ENCODE measurements at places on chromosomes 11 and 22. TPM values are rescaled to one million over a fixed set of nuclear protein-coding genes. Genes with fewer than 3 reads are reported as not detected.

DNA sequence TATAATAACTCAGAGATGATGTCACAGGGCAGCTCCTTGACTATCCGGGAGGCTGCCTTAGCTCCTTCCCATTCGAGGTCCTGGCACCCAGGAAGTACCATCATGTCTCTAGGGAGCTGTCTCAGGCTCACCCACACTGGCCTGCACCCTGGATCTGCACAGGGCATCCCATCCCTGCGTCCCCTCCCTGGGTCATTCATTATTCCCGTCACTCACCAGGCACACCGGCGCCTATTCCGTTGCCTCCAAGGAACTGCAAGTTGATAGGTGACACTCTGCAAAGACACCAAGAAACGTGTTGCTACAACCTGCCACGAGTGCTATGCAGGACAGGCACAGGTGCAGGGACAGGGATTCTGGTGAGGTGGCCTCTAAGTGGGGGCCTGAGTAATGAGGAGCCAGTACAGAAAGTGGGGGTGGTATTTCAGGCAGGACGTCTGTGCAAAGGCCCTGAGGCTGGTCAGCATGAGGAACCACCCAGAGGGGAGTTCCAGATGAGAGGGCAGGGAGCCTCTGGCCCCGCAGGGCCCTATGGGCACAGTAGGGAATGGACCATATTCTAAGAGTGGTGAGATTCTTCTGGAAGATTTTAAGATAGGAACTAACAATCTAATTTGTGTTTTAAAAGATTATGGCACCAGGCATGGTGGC, 71.6 kb upstream of the SHANK2 start:
- no peak for DNase-seq
- no peaks in the 10 kb centered on the region for H3K36me3 ChIP-seq
- no peak overlapping the region for H3K27ac ChIP-seq

- H3K4me1 ChIP-seq, result no peaks in the 10 kb centered on the region
- H3K36me3 ChIP-seq, result no peaks in the 10 kb centered on the region
- no peak for DNase-seq
- H3K27me3 ChIP-seq, result no peaks in the 10 kb centered on the region
Measured at GRCh38 chr22:25014896-25015755, 62.6 kb downstream of the KIAA1671 start.

DNA sequence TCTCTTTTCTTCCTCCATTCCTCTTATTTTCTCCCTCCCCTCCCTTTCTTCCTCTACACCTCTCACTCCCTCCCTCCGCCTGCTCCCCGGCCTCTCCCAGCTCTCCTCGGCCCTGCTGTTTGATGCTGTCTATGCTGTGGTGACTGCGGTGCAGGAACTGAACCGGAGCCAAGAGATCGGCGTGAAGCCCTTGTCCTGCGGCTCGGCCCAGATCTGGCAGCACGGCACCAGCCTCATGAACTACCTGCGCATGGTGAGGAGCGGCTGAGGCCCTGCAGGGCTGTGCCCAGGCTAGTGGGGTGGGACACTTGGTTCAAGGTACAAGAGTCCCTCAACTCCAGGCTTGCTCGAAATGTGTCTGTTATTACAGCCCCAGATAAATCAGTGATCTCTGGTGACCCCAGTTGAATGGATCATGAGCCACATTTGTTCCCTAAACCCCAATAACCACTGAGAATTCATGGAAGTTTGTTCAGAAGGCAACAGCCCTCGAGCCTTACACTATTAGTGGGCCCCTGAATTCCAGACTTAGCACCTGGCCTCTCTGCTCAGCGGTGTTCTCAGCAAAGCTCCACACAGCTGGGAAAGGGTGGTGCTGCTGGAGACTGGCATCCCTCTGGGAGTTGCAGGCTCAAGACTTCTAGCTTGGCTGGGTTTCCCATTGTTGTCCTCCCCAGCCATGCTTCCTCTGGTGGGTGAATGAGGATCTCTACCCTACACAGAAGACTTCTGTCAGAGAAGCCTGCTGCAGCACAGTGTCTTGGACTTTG, 149.8 kb upstream of the TBCEL start:
- H3K4me1 ChIP-seq, result no peaks in the 10 kb centered on the region
- H3K27ac ChIP-seq, result no peak overlapping the region
- no peaks in the 10 kb centered on the region for H3K36me3 ChIP-seq
- no peak overlapping the region for H3K4me3 ChIP-seq
- H3K27me3 ChIP-seq, result no peaks in the 10 kb centered on the region
- DNase-seq, result no peak

The CAVIN3 gene
- total RNA-seq, result 9.7 TPM

The APOA5 gene
- total RNA-seq, result 0.98 TPM

The PHLDB1 gene
- total RNA-seq, result 50.6 TPM

- no peaks in the 10 kb centered on the region for H3K27me3 ChIP-seq
- no peaks in the 10 kb centered on the region for H3K36me3 ChIP-seq
- DNase-seq, result peak; percentile 79
- H3K27ac ChIP-seq, result no peak overlapping the region
Measured at GRCh38 chr11:19344661-19345518, 104.1 kb upstream of the E2F8 start.

The ELFN2 gene
- total RNA-seq, result 1.8 TPM

DNA sequence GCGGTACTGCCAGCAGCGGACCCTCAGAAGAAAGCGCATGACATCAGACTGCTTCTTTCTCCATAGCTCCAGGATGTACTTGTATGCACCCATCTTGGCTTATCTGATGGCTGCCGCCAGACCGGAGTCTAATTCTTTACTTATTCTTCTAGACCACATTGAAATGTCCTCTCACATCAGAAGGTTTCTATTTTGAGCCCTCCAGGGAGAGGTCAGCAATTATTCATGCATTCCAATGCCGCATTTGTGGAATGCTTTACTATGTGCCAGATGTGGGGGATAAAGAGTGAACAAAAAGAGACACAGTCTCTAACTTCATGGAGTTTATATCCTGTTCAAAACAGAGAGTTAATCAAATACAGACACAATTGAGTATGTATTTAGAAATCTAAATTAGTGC, 230.1 kb downstream of the MIAT start:
- DNase-seq, result no peak
- H3K4me1 ChIP-seq, result peaks cover 3% of the 10 kb centered on the region
- H3K27ac ChIP-seq, result no peak overlapping the region
- H3K4me3 ChIP-seq, result no peak overlapping the region
- no peaks in the 10 kb centered on the region for H3K36me3 ChIP-seq
- H3K27me3 ChIP-seq, result no peaks in the 10 kb centered on the region

GRCh38 chr22:46854125-46854870, 91.8 kb downstream of the TBC1D22A start:
- no peak overlapping the region for H3K27ac ChIP-seq
- H3K27me3 ChIP-seq, result no peaks in the 10 kb centered on the region
- no peaks in the 10 kb centered on the region for H3K4me1 ChIP-seq
- DNase-seq, result no peak

DNA sequence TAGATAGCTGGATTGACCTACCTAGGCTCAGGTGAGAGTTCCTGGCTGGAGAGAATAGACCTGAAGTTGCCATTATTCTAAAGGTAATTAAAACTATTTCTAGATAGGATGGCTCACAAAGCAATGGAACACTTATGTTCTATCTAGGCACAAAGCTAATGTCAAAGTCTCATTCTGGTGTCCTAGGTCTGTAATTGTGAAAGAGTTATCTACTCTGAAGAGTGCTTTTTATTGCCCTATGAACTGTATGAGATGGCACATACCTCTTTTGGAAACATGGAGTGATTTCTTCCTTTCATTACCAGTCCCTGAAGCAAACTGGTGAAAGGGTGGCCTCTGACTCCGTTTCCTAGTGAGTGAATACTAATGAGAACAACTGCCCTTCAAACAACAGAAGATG, 80.3 kb downstream of the MTNR1B start:
- no peaks in the 10 kb centered on the region for H3K27me3 ChIP-seq
- no peak overlapping the region for H3K27ac ChIP-seq
- no peak for DNase-seq
- no peaks in the 10 kb centered on the region for H3K36me3 ChIP-seq
- H3K4me1 ChIP-seq, result no peaks in the 10 kb centered on the region

The GAS2 gene
- 11.9 TPM for total RNA-seq

The ARHGEF17 gene
- total RNA-seq, result 21.1 TPM

The MOGAT2 gene
- total RNA-seq, result not detected

The OR52D1 gene
- not detected for total RNA-seq

The MUC15 gene
- 2.3 TPM for total RNA-seq

The SYNGR1 gene
- total RNA-seq, result 16.8 TPM

GRCh38 chr11:853682-854448, 11.2 kb downstream of the TSPAN4 start:
- no peaks in the 10 kb centered on the region for H3K27me3 ChIP-seq
- H3K27ac ChIP-seq, result no peak overlapping the region
- no peak overlapping the region for H3K4me3 ChIP-seq
- H3K36me3 ChIP-seq, result no peaks in the 10 kb centered on the region
- H3K4me1 ChIP-seq, result no peaks in the 10 kb centered on the region

- no peak for DNase-seq
- H3K27ac ChIP-seq, result no peak overlapping the region
- peaks cover 9% of the 10 kb centered on the region for H3K4me1 ChIP-seq
- no peaks in the 10 kb centered on the region for H3K27me3 ChIP-seq
- no peaks in the 10 kb centered on the region for H3K36me3 ChIP-seq
Measured at GRCh38 chr11:72788241-72788640, 5.6 kb downstream of the STARD10 start.

The SLC17A6 gene
- total RNA-seq, result 0.23 TPM

DNA sequence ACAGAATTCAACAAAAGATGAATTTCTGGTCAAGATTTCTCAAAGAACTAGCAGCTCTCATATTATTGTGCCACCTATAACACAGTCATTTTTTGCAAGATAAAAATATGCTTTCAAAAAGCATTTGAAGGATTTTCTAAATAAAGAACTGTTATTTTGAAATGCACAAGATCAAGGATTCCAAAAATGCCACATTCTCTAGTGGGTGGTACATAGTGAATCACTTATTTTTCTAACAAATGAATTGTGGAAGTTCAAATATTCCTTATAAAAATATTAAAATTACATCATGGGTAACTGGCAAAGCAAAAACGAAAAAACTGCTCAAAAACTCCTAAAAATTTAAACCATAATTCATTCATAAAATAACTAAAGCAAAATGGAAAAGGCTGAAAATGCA, 2.1 kb downstream of the RNF141 start:
- no peak overlapping the region for H3K27ac ChIP-seq
- no peaks in the 10 kb centered on the region for H3K36me3 ChIP-seq
- DNase-seq, result no peak
- H3K4me3 ChIP-seq, result no peak overlapping the region
- peaks cover 8% of the 10 kb centered on the region for H3K4me1 ChIP-seq

DNA sequence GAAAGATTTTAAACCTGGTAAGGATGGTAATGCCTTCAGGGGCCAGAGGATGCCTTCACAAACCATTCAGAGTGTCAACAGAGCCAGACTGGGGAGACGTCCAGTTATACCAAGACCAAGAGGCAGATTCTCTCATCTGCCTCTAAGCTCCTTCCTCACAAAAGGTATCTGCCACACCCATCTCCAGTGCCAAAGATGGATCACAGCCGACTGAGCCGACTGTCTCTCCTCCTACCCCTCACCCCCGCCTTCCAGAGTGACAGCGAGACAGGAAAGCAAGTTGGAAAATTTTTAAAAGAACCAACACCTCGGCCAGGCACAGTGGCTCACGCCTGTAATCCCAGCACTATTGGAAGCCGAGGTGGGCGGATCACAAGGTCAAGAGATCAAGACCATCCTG, 79.1 kb upstream of the AKIP1 start:
- no peak overlapping the region for H3K4me3 ChIP-seq
- no peaks in the 10 kb centered on the region for H3K27me3 ChIP-seq
- H3K27ac ChIP-seq, result no peak overlapping the region
- no peak for DNase-seq
- H3K4me1 ChIP-seq, result no peaks in the 10 kb centered on the region

- H3K27me3 ChIP-seq, result no peaks in the 10 kb centered on the region
- no peaks in the 10 kb centered on the region for H3K4me1 ChIP-seq
- H3K36me3 ChIP-seq, result no peaks in the 10 kb centered on the region
- no peak for DNase-seq
- H3K4me3 ChIP-seq, result no peak overlapping the region
Measured at GRCh38 chr22:25572708-25573171, 8.3 kb downstream of the GRK3 start.

The ART1 gene
- total RNA-seq, result not detected

The POTEH gene
- not detected for total RNA-seq

The CASP1 gene
- total RNA-seq, result 6.1 TPM

Measured in pancreas (tissue), 10 donors.